CD4-positive, alpha-beta T cell (primary cell): ENCODE measurements at places on chromosomes 5 and 9. TPM values are rescaled to one million over a fixed set of nuclear protein-coding genes. Genes with fewer than 3 reads are reported as not detected.

Gene CATSPER3
- 0.56 TPM for total RNA-seq

Gene EIF4E1B
- total RNA-seq: not detected

Gene PRRT1B
- not detected for total RNA-seq

Gene ZMAT2
- 32.3 TPM for total RNA-seq

Gene ZNF300
- 3.7 TPM for total RNA-seq

Gene KCNV2
- not detected for total RNA-seq

Gene SLC1A1
- 0.11 TPM for total RNA-seq
